ENCODE measurements at places on chromosomes 2 and 18.

DNA sequence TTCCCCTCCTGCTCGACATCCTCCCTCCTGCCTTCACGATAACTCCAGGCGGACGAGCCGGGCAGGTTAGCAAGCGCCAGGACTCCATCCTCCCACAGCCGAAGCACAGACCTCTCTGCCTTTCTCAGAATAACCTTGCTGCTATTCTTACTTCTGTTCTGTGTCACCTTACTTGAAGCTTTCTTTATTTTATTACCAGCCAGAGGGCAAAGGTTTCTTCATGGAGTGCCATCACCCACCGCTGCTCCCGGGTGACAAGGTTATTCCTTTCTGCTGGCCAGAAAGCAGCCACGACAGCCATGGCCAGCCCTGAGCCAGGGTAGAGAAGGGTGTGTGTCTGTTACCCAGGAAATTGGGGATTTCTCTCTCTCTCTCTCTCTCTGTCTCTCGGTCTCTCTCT, 227.1 kb downstream of the ANAPC1 start:
- DNase-seq = no peak

DNA sequence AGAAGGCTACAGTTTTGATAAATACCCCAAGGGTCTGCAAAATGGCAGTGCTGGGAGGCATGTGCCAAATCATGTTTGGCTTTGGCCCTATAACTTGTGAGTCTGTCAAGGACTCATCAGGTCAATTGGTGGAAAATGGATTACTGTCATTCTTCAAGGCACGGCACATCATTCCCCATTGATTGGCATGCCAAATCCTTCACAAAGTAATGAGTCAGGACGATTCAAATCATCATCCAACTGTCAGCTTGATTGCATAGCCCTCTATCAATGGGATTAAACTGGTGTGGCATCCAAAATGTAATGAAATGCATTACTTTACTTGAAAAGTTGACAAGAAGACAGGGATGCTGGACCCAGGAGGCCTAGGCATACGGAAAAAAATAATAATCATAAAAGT, 441.6 kb upstream of the PIK3C3 start:
- no peak for DNase-seq

GRCh38 chr2:207930747-207931146, 94.6 kb downstream of the PLEKHM3 start:
- no peak for DNase-seq

DNA sequence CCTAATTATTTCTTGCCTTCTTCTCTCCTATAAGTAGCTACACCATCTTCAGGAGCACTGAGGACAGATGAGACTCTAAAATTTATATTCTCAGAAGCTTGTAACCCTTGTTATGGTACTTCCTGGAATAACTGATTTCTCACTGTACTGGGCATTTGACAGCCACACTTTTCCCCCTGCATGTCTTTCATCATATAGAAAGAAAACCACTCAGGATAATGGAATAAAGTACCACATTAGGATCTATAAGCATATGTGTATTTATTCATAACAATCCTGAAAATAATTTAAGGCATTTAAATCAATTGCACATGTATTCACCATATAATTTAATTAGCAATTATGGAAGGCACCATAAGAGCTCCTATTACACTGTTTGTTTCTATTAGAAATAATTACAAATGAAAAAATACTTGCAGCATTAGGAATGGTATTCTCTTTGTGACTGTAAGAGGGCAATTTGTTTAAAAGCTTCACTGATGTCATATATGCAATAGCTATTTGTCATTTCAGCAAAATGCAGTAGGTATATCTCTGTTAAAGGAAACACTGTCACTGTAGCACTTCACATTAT, 216.9 kb upstream of the FSHR start:
- no peak for DNase-seq

- no peak for DNase-seq
These were observed 175.9 kb downstream of the NBAS start for GRCh38 chr2:15385184-15385583.

- peak; percentile 11 for DNase-seq
These were observed 70.9 kb upstream of the LGALSL start for GRCh38 chr2:64383016-64383591.

GRCh38 chr18:52163478-52163877, 176.5 kb upstream of the DCC start:
- DNase-seq = no peak
